Fibroblast of the aortic adventitia (primary cell): ENCODE measurements at places on chromosomes 3 and 15. TPM values are rescaled to one million over a fixed set of nuclear protein-coding genes. Genes with fewer than 3 reads are reported as not detected.

The KBTBD8 gene
- 1.1 and 9.8 TPM in 2 replicates for total RNA-seq

The DCLK3 gene
- 0.25 TPM in 1 of 2 replicates, not detected in the other for total RNA-seq

The ATP2B2 gene
- total RNA-seq = not detected in 2 replicates

GRCh38 chr3:126081618-126082361 lies 2.1 kb downstream of the SLC41A3 start:
- DNase-seq = peak; percentile 31

The SI gene
- not detected in 2 replicates for total RNA-seq

DNA sequence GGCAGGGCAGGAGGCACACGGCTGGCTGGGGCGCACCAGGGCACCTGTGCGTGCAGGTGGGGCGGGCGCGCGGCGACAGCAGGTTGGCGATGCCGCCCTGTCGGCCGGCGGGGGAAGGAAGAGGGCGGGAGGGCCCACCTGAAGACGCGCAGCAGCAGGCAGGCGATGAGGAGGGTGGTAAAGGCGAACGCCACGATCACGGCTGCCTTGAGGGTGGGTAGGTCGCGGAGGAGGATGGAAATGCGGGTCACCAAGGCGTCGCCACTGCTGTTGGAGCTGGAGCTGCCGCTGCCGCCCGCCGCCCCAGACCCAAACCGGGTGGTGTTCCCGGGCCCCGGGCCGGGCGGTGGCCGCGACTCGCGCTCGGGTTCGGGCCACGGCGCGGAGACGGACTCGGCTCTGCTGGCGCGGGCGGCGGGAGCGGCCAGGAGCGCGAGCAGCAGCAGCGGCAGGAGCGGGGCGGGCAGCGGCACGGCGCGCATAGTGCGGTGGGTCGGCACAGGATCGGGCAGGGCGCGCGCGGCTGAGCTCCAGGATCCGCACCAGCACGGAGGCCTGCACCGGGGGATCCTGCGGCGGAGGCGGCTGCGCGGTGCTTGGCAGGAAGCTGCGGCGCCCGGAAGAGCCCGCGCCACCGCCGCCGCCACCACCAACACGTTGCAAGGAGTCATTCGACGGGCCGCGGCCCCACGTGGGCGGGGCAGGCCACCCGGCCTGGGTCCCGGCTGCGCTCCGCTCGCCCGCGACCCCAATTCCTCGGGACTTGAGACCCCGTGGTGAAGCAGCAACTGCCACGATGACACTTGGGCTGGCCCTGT lies at the start of gene FAM174B:
TSS of gene FAM174B (minus strand) at position 598 of the 818 bp plus-strand sequence.
- DNase-seq = no peak

DNA sequence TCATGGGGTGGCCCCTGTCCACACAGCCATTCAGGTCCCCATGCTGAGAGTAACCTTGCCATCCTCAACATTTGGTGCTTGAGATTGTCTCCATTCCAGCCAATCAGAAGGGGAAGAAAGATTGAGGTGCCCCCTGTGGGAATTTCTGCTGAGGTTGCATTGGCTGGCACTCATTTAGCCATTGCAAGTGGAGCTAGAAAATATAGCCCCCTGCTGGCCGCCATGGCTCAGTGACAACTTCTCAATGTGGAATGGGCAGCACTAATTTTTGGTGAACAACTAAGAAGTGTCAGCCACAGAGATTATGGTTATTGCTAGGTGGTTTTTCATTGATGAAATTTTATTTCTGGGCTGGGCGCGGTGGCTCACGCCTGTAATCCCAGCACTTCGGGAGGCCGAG lies 22.0 kb downstream of the COL6A6 start:
- peak; percentile 49 for DNase-seq
